ENCODE measurements at places on chromosomes 12 and 14.

DNA sequence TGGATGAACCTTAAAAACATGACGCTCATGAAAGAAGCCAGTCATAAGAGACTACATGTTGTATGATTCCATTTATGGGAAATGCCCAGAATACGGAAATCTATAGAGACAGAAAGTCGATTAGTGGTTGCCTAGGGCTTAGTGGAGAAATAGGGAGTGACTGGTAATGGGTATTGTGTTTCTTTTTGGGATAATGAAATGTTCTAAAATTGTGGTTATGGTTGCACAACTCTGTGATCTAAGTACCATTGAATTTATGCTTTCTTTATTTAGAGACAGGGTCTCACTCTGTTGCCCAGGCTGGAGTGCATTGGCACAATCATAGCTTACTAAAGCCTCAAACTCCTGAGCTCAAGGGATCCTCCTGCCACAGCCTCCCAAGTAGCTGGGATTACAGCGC is 8.0 kb downstream of the RBMS2 start:
- no peak for DNase-seq

DNA sequence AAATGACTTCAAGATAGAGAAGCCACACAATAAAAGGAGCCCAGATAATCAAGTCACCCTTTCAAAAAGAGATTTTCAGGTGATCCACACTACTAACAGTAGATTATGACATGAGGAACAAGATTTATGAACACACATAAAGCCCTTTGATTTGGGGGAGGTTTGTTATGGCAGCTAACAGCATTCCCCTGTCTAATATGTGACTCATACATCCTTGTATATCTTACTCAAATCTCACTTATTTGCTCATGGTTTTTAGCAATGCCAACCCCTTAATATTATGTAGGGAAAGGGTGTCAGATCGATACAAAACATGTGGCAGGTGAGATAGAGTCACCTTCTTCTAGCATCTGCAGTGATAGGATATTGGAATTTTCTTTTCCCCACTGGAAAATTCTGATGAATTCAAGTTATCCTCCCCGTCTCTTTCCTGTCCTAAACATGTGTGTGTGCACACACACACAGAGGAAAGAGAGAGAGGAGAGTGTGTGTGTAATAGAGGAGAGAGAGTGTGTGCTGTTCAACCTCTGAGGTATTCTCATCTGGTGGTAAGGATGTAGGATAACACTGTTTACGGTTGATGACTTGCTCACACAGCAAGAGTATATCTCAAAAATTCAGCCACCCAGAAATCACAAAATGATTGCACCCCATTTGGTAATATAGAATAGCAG is 319.9 kb downstream of the KCNC2 start:
- DNase-seq = no peak

DNA sequence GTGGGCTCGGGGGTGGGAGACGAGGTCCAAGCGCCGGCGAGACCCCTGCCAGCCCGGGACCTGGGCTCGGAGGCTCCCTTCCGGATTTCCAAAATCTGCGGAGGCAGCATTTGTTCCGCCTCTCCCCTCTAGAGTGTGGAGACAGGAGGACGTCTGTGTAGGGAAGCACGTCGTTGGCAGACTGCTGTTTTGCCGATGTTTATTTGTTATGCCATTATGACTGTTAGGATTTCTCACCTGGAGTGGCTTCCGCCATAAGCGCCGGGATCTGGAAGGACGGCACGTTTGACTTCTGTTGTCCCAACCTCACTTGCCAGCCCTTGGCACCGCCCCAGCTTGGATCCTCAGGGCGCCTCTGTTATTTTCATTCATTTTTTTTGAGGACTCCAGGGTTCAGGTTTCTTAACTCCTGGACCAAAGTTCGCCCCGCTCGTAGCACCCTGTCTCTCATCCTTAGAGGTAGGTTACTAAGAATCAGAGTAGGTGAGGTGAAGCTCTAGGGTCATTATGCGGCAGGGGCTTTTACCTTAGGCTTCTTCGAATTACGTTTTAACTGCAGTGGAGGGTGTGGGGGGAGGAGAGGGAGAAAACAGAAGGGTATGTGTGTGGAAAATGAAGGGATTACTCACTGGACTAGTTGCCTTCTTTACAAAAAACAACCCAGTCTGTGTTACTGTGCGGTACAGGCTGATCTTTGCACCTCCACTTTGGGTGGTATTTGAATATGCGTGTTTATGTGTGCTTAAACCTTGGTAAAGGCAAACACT is 547 bp upstream of the PYGL start:
- peak; percentile 68 for DNase-seq

GRCh38 chr14:41298328-41298690 is 308.4 kb upstream of the LRFN5 start:
- no peak for DNase-seq

DNA sequence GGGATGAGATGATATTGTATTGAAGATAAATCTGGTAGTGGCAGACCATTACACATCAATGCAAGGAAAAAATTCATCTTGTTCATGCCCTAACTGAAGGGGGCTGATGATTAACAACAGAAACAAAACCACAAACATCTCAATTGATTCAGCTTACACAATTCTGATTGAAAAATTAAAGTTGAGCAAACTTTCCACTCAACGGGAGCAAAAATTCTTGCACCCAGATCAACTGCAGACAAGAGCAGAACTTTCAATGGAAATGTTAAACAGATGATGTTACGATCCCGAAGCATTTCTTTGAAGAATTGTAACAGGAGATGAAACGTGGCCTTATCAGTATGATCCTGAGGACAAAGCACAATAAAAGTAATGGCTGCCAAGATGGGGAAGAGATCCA is 172.4 kb upstream of the SOX5 start:
- DNase-seq = no peak

DNA sequence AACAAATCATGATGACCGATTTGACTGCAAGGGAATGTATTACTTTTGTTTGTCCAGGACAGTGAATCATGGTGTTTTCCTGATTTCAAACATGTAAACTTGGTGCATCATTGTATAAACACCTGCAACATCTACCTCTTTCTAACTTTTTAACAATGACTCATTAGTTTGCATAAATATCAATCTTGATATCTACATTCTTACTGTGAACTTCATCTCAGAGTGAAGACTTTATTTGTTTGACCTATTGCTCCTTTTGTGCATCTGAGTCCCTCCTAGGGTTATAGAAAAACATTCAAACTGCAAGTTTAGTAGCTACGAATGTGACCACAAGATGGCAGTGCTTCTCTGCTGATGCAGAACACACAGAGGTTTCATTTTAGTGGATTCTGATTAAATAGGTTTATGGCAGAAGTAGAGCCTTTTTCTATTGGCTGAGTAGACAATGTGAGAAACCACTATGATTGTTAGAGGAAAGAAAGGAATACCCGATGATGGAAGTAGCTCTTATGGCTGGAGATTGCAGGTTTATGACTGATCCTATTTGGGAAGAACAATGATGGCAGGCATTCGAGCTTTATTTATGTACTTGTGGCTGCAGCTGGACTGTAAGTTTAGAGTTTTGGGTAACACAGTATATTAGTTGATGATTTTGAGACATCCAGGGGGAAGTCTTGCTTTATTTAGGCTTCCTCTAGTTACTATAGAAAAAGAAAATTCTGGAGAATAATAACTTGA is 244.2 kb upstream of the OR4E1 start:
- peak; percentile 40 for DNase-seq

DNA sequence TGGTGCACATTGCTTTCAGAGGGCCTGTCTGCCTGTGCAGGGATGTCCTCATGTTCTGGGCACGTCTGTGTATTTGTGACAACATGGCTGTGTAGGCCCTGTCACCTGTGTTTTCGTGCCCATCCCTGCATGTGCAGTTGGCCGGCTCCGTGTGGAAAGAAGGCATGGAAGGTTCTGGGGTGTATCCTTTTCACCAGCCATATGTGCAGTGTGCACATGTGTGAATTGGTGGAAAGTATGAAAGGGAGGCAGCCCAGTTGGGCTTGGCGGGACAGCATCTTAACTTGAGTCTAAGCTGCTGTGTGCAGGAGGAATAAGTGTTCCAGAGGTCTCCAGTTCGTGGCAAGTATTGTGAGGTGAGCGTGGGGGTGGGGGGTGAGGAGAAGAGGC is 669 bp downstream of the TSPAN11 start:
- DNase-seq = no peak

GRCh38 chr12:95473231-95473883 is 595 bp upstream of the METAP2 start:
- peak; percentile 56 for DNase-seq

GRCh38 chr12:66449531-66449930 is 147.2 kb downstream of the HELB start:
- DNase-seq = no peak

- no peak for DNase-seq
Measured at GRCh38 chr12:103780093-103780440, 61.0 kb downstream of the NT5DC3 start.

DNA sequence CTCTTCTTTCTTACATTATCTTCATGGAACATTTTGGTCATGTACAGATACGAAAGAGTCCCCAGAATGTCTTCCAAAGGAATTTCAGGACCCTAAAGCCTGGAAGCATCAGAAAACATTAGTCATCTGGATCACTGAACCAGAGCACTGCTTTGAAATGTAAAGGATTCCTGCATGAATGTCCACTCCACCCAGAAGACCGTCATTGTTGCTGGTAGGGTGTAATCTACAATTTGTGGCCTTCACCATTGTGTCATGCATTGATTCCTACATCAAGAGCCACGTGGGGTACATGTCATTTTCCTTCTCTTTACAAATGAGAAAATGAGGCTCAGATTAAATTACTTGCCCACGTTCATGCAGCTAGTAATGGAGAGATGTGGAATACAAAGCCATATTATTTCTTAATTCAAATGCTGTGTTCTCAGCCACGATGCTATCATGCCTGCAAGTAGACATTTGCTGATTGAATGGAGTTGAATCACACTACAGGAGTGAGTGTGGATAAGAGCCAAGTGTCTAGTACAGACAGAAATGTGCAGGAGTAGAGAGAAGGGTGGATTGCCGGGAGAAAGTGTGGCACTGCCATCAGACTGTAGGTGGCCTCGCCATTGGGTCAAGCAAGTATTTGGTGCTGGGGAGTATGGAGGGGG is 231.2 kb downstream of the C12orf75 start:
- no peak for DNase-seq

- DNase-seq = no peak
Measured at GRCh38 chr14:92688434-92689375, 59.7 kb downstream of the LGMN start.

GRCh38 chr12:105799103-105799502 is 339.7 kb downstream of the NUAK1 start:
- DNase-seq = no peak

- no peak for DNase-seq
Measured at GRCh38 chr14:29953501-29953900, 25.9 kb upstream of the PRKD1 start.

DNA sequence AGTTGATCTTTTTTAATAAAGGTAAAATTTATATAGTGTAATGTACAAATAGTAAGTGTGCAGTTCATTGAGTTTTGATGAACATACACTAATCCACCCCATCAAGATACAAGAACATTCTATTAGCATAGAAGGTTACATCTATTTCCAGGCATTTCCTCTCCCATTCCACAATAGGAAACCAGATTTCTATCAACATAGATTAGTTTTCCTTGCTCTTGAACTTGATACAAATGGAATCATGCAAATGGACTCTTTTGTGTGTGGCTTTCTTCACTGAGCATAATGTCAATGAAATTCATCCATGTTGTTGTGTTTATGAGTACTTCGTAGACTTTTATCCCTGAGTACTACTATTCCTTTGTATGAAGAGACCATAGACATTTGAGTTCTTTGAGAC is 10.8 kb downstream of the STYX start:
- no peak for DNase-seq

GRCh38 chr14:73526036-73526984 is 10.6 kb upstream of the ACOT1 start:
- no peak for DNase-seq

DNA sequence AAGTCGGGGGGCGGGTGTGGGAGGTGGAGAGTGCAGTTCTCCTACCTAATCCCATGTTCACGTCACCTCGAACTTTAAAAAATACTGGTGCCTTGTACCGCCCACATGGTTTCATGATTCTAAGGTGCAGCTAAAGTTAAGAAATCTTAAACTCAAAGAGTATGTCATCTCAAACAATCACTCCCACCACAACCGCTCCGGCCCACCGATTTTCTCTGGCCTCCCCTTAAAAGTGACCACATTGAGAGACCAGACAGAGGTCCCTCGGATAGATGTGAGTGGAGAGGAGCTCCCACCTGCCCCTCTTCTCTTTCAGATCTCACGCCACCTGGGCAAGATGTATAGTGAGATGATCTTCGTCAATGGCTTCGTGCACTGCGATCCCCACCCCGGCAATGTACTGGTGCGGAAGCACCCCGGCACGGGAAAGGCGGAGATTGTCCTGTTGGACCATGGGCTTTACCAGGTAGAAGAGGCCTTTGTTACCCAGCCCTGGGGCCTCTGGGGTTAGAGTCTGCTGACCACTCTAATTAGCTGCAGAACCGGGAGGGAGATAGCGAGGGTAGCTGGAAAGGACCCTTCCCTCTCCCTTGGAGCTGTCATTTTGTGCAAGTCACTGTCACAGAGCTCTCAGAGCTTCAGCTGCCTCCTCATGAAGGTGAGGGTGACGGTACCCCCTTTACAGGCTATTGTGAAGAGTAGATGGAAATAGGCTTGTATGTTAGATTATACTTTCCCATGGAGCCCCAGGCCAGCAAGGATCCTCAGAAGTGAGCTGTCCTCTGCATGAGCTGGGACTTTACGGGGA is 124.4 kb downstream of the ADCK1 start:
- DNase-seq = no peak

GRCh38 chr12:12442548-12443071 is 85.7 kb downstream of the BORCS5 start:
- DNase-seq = no peak

DNA sequence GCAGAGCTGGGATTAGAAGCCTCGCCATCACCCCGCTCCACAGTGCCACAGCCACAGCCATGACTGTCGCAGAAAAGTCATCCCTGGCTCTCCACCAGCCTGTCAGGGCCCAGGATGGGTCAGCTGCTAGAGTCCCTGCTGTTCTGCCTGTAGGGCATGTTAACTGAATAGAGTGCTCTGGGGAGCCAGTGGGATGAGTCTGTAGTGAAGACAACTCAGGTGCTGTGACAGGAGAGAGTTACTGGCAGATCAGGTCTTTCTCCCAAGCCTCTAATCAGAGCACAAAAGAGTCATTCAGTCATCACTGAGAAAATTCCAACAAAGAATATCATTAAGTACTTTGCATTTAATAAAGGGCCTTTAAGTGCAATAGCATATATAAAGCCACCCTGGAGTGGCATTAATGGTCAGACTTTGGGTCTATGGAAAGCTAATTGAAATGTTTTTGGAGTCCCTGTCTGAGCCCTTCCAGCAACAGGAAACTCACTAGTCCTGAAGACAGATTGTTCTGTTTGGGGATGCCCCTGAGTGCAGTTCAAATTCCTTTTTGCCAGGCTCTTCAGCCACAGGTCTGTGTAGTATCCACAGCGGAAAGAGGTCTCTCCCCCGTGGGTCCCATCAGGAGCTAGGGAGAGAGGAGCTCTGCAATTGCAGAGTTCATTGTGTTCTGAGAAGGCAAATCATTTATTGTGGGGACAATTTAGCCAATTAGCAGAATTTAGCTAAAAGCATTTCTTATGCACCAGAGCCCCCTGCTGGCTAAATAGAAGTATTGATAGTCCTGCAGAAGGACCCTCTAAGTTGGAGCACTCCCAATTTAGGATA is 45.2 kb upstream of the C14orf132 start:
- peak; percentile 78 for DNase-seq

- no peak for DNase-seq
Measured at GRCh38 chr14:62304257-62304656, 542.0 kb downstream of the SNAPC1 start.

- DNase-seq = no peak
Measured at GRCh38 chr14:106547735-106548434, 1021.5 kb downstream of the TMEM121 start.

- DNase-seq = no peak
Measured at GRCh38 chr14:95363468-95363954, 43.8 kb upstream of the CLMN start.

Data from HAP-1 (cell line).